ENCODE measurements at places on chromosomes 1 and 21. TPM values are rescaled to one million over a fixed set of nuclear protein-coding genes. Genes with fewer than 3 reads are reported as not detected.

The PLD5 gene
- 1.5 TPM for polyA plus RNA-seq

The AMY1A gene
- polyA plus RNA-seq, result not detected

The TTC39A gene
- polyA plus RNA-seq, result 6.5 TPM

The GRIK3 gene
- polyA plus RNA-seq, result 4.2 TPM

The TOR1AIP2 gene
- polyA plus RNA-seq, result 27.8 TPM

The LIN9 gene
- 12.4 TPM for polyA plus RNA-seq

The BRINP3 gene
- 4.0 TPM for polyA plus RNA-seq

The SAMSN1 gene
- polyA plus RNA-seq, result 7.3 TPM

The GSTM5 gene
- polyA plus RNA-seq, result 40.0 TPM
